Stimulated activated CD4-positive, alpha-beta T cell treated with anti-CD3 and anti-CD28 coated beads, Interleukin-1b, Interleukin-23, amount 100 ng/mL, for 4 hours (primary cell): ENCODE measurements at places on chromosomes 2 and 18.

- no peak for DNase-seq
Measured at GRCh38 chr2:139550341-139550740, 770.2 kb upstream of the NXPH2 start.

- DNase-seq: no peak
Measured at GRCh38 chr2:44184106-44184505, 15.4 kb downstream of the PPM1B start.

DNA sequence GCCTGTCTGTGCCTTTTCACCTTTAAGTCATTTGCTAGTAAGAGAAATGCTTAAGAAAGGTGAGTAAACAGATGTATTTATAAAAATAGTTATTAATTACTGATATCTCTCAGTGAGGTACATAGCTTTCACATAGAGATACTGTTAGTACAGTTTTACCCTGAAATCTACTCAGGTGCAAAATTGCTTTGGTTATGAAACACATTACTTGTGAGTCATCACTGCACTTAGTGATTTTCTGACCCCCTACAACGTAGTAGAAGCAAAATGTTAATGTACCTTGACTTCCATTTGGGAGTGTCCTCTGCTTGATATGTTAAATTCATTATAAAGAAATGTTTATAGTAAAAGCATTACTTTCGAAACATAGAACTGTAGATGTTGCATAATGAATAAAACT lies 6.5 kb downstream of the GLS start:
- DNase-seq: no peak

GRCh38 chr2:223562078-223562477 lies 40.1 kb downstream of the SCG2 start:
- no peak for DNase-seq

- DNase-seq: no peak
Measured at GRCh38 chr2:154554046-154554445, 144.4 kb upstream of the KCNJ3 start.

GRCh38 chr2:167333245-167333644 lies 445.0 kb downstream of the XIRP2 start:
- DNase-seq: no peak

DNA sequence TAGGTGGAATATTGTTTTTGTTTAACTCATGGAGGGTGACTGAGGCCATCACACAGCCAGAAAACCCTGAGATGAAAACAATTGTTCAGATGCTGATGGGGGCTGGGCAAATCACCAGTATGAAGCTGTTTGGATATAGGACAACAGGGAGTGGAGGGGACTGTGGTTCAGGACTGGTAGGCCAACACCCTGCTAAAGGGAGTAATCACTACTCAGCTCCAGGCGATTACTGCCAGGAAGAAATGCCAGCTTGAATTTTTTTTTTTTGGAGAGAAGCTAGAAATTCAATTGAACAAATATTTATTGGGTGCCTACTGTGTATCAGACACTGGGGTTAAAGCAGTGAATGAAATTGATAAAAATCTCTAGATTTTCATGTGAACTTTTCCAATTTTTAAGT lies 37.4 kb downstream of the TNP1 start:
- no peak for DNase-seq

DNA sequence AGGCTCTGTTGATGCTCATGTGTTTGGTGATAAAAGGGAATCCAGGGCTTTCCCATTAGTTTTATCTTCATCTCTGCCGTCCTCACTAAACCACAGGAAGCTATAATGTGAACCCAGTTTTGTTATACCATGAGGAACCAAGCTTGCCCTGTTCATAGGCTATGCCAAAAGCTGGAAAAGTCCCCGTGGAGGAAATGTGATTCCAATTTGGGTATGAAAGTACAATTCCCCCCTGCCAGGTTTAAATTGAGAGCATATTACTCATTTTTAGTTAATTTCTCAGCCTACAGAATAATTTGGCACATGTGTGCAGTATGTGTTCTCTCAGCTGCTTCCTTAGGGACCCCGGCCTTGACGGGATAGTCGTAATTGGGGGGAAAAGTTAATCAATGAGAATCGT lies 327.4 kb downstream of the RND3 start:
- no peak for DNase-seq

GRCh38 chr2:227627769-227628168 lies 10.5 kb downstream of the SCYGR4 start:
- DNase-seq: no peak

- DNase-seq: no peak
Measured at GRCh38 chr2:72915907-72916742, 1.2 kb upstream of the EMX1 start.

- DNase-seq: no peak
Measured at GRCh38 chr18:36485772-36486171, 188.3 kb downstream of the FHOD3 start.
